ENCODE measurements at places on chromosomes 1 and 21.

GRCh38 chr21:24369746-24370145 is 1237.5 kb downstream of the MRPL39 start:
- DNase-seq = no peak

DNA sequence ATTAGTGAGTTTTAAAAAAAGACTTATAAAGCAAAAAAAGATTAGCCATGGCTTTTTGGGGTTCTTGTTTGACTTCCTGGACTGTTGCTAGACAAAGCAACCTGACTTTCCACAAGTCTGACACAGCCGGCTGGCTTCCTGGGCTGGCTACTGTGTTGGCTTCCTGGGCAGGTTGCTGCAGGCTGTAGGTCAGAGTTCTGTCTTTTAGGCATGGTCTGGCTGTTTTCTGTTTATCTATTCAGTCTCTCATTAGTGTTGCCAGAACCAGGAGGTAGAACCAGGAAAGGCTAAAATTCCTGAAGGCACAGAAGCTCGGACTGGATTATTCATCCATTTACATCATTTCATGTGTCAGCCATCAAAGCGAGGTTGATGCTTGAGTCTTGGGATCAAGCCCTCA is 88.6 kb upstream of the SLC35F3 start:
- no peak for DNase-seq

GRCh38 chr1:186167096-186167668 is 207.9 kb downstream of the TPR start:
- DNase-seq = no peak

- DNase-seq = no peak
Observed at GRCh38 chr1:75612976-75613375, 2.1 kb upstream of the SLC44A5 start.

DNA sequence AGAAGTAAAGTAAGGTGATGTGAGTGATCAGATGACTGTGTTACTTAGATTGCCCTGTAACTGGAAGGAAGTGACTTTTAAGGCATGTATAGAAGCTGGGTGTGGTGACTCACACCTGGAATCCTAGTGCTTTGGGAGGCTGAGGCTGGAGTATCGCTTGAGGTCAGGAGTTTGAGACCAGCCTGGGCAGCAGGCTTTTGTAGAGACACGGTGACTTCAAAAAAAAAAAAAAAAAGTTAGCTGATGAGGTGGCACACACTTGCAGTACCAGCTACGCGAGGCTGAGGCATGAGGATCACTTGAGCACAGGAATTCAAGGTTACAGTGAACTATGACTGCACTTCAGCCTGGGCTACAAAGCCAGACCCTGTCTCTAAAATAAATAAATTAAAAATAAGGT is 2.3 kb upstream of the USP16 start:
- DNase-seq = no peak

- no peak for DNase-seq
Observed at GRCh38 chr1:145785547-145785946, 38.3 kb downstream of the RNF115 start.

DNA sequence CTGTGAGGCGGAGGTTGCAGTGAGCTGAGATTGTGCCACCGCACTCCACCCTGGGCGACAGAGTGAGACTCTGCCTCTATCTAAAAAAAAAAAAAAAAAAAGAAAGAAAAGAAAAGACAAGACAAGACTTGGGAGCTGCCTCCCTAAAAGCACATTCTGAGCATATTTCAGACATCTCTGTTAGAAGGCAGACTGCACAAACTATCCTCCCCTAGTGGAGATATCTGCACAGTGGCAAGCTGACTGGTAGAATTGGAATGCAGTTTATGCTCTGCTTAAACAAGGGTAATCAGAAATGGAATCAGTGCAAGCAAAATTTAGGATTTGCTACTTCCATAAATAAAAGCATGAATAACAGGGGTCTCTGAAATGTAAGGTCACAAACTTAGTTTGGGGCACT is 31.8 kb downstream of the GNG4 start:
- peak; percentile 25 for DNase-seq

GRCh38 chr1:246647513-246647912 is 76.7 kb upstream of the SCCPDH start:
- DNase-seq = peak; percentile 53

DNA sequence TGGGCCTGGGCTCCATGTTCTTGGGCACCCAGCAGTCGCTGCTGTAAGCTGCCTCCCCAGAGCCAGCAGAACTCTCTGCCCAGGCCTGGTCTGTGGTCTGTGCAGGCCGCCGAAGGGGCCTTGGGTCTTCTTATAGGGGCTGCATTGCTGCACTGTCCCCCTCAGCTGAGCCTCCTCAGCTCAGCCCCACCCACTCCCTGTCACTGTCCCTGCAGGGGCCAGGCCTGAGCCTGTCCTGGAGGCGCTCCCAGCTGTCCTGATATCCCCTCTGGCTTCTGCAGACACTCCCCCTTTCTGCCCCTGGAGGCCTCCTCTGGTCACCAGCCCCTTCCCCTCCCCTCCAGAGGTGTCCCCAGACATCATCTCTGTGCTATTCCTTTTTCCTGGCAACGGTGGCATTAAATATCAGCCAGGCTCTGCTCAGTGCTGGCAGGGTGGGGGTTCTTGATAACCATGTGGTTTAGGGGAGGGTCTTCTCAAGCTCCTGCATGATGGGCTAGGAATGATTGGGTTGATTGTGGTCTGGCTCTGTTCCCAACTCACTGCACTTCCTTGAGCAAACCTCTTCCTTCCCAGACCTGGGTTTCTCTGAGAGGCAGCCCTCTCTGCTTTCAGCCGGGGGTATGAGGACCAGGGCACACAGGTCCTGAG is 3.7 kb upstream of the FOXO6 start:
- no peak for DNase-seq

- no peak for DNase-seq
Observed at GRCh38 chr1:243559575-243560162, 290.4 kb downstream of the AKT3 start.

- DNase-seq = no peak
Observed at GRCh38 chr1:162360237-162360873, 16.3 kb downstream of the SPATA46 start.

GRCh38 chr1:22075718-22076117 is 23.2 kb downstream of the CDC42 start:
- no peak for DNase-seq

Measured in LHCN-M2 (cell line).